ENCODE measurements at places on chromosomes 12 and 14.

GRCh38 chr12:65859519-65859918 lies 35.2 kb downstream of the HMGA2 start:
- DNase-seq = no peak

DNA sequence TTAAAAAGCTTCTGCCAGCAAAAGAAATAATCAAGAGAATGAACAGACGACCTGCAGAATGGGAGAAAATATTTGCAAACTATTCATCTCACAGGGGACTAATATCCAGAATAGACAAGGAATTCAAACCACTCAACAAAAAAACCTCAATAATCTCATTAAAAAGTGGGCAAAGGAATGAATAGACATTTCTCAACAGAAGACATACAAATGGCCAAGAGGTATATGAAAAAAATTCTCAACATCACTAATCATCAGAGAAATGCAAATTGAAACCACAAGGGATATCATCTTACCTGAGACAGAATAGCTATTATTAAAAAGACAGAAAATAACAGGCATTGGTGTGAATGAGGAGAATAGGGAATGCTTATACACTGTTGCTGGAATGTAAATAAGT lies 270.0 kb downstream of the DACT1 start:
- DNase-seq = no peak

DNA sequence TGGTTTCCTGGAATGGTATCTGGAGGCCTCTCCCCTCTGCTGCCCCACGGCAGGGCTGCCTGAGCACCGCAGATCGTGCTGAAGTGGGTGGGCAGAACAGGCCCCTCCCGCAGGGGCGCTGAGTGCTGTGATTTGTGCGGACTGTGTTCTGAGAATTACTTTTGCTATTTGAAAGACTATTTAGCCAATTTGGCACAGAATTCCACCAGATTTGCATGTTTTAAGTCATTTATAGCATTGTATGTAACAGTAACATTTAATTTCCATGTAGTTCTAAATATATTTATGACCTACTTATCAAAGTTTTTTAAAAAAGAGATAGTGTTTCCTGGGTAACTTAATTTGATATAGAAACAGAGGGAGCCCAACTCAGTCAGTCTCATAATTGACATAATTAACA lies 55.3 kb downstream of the TNFAIP2 start:
- no peak for DNase-seq

GRCh38 chr12:54191550-54192022 lies 2.8 kb upstream of the SMUG1 start:
- peak; percentile 62 for DNase-seq

- DNase-seq = no peak
Observed at GRCh38 chr14:55303125-55303499, 31.9 kb downstream of the FBXO34 start.
